ENCODE measurements at places on chromosomes 4 and X.

- no peak for DNase-seq
These were observed 337.9 kb downstream of the CAMK2D start for GRCh38 chr4:113423631-113424030.

- DNase-seq, result peak; percentile 71
These were observed at the start of gene PRDM5 for GRCh38 chr4:120922381-120923206. Gene PRDM5, minus strand, starts transcription at chr4:120922726. Its CDS starts 118 bp downstream, at chr4:120922608.

- peak; percentile 93 for DNase-seq
These were observed 1.0 kb downstream of the IDUA start for GRCh38 chr4:987624-988513.

DNA sequence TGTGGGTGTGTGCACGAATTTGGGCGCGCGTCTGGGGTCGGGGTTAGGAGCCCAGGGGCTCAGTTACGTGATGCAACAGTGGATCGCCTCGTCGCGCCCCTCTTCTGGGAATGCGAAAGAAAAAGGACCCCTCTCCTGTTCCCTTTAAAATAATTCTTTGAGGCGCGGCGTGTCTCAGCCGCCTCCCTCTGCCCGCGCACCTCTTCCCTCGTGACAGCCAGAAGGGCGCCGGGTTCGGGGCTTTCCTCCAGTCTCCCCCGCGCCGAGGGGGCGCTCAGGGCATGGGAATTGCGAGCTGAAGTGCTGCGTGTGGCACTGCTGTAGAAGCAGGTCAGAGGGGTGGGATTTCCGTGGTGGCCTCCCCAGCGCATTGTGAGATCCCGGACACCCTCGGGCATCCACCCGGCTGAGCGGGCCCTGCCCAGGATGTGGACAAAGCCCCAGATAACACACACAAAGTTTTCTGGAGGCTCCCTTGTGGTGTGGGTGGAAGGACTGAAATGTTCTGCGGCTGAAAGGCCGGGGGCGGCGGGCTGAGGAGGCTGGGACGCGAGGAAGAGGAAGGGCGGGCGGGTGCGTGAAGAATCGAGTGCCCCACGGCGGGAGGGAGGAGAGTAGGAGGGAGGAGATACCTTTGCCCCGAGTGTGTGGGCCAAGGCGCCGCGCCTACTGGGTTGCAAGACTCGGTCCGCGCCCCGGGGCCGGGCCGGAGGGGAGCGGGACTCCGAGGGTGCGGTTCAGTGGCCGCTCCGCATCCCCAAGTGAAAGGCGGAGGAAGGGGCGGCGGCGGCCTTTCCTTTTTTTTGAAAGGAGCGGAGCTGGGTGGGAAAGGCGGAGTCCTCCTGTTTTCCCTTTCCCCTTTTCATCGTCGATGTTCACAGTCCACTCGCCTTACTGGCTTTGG lies 752 bp downstream of the SEPTIN11 start:
- DNase-seq, result peak; percentile 44

DNA sequence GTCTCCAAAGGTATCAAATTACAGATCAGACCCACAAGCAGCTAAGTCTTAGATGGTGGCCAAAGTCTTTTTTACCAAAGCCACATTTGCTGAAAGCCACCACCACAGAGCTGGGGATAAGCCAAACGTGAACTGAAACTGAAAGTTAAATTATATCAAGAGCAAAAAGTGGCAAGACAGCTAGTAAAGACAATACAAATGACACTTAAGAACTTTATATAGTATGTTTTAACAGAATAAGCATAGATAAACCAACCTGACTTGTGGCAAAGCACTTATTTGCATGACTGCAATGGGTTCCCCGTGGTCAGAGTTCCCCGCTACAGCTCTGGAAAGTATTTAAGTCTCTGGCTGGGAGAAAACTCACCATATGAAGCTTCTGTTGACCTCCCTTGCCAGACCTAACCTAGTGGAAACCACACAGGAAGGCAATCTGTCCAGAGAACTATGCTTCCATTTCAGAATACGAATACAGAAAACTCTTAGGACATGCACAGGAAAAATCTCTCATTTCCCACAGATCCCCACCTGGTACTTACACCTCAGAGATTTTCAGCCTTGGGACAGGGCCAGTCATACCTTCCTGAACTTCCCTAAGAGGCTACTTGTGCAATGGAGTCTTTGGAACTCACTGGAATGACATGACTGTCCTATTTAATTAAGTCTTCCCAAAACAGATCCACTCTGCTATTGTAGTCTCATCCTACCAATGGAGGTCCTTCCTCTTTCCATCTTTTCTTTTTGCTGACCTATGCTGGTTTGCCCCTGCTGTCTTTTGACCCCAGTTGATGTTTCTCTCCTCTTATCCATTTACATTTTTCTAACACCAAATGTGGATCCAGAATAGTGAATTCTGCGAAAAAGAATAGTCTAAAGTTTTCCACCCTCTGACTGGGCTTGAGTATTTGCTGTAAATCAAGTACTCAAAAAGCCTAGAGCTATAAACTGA lies 225.1 kb downstream of the NR3C2 start:
- no peak for DNase-seq

DNA sequence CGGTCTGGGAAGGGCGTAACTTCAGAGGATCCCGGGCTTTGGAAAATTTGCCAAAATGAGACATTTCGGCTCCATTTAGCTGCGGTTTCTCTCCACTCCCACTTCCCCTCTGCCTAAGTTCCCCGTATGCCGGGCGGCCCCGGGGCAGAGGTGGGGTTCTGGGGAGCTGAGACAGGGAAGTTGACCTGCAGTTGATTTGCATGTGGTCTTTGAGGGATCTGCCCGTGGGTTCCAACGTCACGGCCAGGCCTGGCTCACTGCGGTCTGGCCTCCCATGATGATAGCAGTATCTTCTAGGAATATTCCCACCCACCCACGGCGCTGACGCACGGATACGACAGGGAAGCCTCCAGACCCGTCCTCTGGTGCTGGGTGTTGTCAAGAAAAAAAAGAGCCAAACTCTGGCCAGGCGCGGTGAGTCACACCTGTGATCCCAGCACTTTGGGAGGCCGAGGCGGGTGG lies 27.3 kb upstream of the CRLF2 start:
- no peak for DNase-seq

DNA sequence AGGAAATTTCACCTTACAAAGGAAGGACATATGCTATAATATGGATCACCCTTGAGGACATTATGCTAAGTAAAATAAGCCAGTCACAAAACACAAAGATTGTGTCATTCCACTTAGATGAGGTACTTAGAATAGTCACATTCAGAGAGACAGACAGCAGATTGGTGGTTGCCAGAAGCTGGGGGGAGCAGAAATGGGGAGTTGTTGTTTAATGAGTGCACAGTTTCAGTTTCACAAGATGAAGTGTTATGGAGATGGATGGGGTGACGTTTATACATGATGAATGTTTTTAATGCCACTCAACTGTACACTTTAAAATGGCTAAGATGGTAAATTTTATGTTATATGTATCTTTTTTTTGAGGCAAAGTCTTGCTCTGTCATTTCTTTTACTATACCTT lies 14.8 kb upstream of the SPON2 start:
- DNase-seq, result peak; percentile 14

DNA sequence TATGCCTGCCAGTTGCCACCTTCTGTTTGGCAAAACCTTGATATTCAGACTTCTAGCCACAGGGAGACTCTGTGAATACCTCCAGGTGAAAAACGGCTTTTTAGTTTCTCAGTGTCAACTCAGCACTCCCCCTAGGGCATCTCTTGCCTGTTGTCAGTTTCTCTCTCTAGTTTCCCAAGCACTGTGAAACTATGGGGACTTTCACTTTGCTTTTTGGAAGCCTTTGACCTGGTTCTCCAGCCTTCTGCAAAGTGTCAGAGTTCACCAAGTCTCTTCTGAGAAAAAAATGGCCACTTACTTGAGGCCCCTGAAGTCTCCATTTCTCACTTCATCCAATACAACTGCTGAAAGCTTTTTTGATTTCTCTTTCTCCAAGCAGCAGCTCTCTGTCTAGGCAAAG lies 521.5 kb downstream of the INPP4B start:
- DNase-seq, result no peak

DNA sequence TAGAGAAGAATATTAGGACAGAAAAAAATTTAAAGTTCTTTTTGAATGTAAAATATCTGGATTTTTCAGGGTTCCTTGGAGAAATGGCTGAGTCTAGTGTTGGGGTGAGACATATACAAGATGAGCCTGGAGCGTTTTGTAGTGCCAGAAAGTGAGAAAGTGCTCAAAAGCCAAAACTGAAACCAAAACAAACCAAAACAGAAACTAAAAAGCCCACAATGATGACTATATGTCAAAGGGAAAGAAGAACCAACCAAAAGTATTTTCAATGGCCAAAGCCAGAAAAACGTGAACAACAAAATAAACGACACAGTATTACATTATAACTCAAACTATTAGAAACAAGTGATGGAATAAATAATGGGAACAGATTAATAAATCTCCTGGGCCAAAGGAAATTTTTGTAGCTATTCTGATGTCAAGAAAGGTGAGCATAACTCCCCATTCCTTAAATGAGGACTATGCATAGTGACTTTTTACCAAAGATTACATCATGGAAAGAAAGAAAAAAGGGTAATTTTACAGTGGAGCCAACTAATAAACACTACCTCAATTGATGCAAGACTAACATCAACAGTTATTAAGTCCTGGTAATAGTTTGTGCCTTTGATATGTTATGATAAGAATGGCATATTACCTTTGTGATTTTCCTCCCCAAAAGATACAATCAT lies 1137.6 kb downstream of the C4orf33 start:
- DNase-seq, result no peak

- DNase-seq, result no peak
These were observed 56.3 kb upstream of the NAP1L5 start for GRCh38 chr4:88753658-88754571.

- no peak for DNase-seq
These were observed 18.5 kb downstream of the EPHA5 start for GRCh38 chr4:65651751-65652150.

DNA sequence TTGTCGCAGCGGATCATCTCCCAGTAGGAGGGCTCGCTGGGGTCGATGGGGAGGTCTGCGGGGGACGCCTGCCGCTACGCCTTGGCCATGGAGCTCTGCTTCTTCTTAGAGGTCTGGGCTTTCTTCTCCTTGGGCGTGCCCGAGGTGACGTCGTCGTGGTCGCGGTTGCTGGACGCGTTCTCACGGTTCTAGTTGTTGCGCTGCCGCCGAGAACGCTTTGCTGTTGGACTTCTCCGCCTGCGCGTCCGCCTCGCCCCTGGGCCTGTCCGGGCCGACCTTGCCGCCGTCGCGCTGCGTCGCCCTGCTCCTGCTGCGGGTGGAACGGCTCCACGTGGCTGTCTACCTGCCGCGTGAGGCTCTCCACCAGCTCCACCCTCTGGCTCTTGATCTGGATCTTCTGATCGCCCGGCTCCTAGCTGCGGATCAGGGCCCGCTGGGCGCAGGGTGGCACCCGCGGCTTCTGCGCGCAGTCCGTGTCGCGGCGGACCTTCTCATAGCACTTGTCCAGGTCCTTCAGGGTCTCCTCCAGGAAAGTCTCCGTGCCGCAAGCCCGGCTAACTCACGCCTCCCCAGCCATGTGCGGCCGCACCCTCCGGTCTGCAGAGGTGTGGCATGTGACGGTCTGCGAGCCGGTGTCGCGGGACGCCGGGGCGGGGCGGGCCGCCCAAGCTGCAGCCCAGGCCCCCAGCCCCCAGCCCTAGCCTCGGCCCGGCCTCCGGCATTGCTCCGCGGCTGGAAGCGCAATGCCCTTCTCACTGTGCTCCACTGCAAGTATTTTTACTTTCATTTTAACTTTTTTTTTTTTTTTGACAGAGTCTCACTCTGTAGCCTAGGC lies 40.5 kb upstream of the OGT start:
- DNase-seq, result no peak

GRCh38 chr4:36196145-36196913 lies 48.0 kb downstream of the ARAP2 start:
- no peak for DNase-seq

DNA sequence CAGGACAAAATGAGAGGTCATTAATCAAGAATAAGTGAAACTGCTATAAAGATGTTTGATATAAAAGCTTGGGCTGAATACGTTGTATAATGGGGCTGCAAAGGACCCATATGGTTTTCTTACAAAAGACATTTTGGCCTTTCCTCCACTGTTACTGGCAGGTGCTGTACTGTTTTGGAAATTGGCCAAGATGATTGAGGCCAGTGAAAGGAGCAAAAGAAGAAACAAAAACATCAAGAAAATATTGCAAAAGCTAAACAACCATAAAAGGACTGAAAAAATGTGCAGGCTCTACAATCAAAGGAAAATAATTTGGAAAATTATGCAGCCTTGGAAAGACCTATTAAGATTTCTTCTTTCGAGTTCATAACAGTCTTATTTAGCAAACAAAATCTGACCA lies 222.2 kb upstream of the PPP1R2C start:
- no peak for DNase-seq

GRCh38 chrX:134388161-134389109 lies 71.5 kb upstream of the HPRT1 start:
- DNase-seq, result no peak
